ENCODE measurements at places on chromosomes 5 and 9.

GRCh38 chr5:107464416-107464815 is 206.3 kb downstream of the EFNA5 start:
- DNase-seq, result no peak
- H3K27ac ChIP-seq, result no peak overlapping the region
- no peaks in the 10 kb centered on the region for H3K4me1 ChIP-seq
- H3K27me3 ChIP-seq, result no peaks in the 10 kb centered on the region
- H3K4me3 ChIP-seq, result no peak overlapping the region

DNA sequence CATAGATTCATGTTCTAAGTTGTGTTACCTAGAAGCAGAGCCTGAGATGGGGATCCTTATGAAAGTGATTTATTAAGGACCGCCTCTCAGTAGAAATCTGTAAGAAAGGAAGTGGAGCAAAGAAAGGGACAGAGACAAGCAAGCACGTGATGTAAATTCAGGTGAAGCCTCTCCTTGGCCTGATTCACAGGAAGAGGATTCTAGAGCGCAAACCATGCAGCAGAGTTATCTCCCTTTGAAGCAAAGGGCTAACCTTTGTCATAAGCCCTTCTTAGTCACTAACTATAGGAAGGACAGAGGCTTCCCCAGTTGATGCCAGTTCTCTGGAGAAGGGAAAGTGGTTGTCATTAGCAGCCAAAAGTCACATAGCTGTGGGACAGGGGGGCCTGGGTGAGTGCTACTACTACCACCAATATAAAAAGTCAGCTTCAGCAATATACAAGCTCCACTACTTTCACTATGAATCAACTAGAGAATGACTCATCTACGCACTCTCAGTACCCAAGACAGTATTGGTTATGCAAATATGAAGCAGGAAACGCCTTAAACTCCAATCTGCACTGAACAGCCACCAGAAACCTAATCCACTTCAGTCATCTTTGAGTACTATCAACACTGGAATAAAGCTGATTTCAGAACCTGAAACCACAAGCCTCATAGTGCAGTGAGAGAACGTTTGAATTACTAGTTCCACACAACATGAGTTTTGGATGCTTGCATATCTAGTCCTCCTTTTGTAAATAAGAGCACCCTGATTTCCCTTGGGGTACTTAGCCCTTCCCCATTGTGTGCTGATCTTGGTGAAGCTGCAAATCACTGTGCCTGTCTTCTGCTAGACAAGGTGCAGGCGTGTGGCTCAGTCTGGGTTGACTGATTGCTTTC is 162.7 kb downstream of the ZNF608 start:
- H3K4me3 ChIP-seq, result no peak overlapping the region
- DNase-seq, result peak; percentile 96
- no peak overlapping the region for H3K27ac ChIP-seq
- H3K27me3 ChIP-seq, result no peaks in the 10 kb centered on the region
- H3K4me1 ChIP-seq, result peaks cover 8% of the 10 kb centered on the region

GRCh38 chr9:84121991-84122523 is 141.5 kb downstream of the RMI1 start:
- no peaks in the 10 kb centered on the region for H3K36me3 ChIP-seq
- DNase-seq, result no peak
- H3K27ac ChIP-seq, result no peak overlapping the region
- H3K27me3 ChIP-seq, result no peaks in the 10 kb centered on the region

- H3K27me3 ChIP-seq, result no peaks in the 10 kb centered on the region
- DNase-seq, result no peak
- no peak overlapping the region for H3K27ac ChIP-seq
- H3K4me1 ChIP-seq, result no peaks in the 10 kb centered on the region
- H3K4me3 ChIP-seq, result no peak overlapping the region
Measured at GRCh38 chr5:83871533-83872395, 151.1 kb upstream of the HAPLN1 start.

DNA sequence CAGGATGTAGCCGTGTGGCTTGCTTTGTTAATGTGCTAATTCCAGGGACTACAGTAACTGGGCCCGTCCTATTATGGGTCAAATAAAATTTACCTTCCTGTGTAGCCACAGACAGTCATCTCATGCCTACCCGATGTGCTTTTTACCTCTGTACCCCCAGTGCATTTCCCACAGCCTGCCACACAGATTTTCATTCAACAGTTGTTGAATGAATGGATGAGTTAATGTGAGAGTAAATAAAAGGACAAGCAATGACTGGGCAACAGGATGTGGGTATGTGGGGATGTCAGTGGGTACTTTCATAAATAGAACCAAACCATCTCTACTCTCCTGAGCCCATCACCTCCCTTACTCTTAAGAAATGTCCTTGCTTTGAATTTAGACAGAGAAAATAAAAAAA is 441.2 kb upstream of the ZNF462 start:
- no peaks in the 10 kb centered on the region for H3K36me3 ChIP-seq
- H3K27me3 ChIP-seq, result no peaks in the 10 kb centered on the region
- DNase-seq, result no peak
- no peak overlapping the region for H3K27ac ChIP-seq
- H3K4me1 ChIP-seq, result peaks cover 28% of the 10 kb centered on the region
- H3K4me3 ChIP-seq, result no peak overlapping the region

DNA sequence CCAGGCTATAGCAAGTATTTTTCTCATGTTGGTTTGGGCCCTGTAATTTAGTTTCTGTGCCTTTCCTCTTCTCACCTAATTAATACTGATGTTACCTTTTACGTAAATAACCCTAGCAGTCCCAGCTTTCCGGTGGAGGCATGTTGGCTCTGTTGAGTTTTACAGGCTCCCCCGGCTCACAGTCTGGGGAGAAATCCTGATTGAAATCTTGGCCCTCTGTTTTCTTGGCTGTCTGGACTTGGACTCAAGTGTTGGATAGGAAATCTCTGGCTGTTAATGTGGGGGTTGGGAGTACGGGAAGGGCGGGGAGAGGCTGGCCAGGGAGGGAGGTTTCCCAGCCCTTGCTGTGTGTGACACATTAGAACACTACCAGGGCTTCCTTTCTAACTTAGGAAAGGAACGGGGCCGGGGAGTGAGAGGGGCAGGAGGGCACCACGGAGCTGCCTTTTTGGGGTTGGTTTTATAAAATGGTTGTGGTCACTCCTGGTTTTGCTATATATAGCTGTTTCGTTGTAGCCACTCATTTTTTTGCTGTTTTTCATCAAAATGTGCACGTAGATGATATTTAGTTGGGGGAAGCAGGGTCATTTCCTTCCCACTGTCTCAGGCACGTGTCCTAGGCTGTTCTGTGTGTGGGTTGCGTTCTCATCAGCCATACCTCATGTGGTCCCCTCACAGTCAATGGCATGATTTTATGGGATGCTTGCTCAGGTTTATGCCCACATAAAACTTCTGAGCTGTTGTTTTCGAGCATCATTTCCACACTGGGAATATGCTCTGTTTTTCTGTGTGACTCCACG is 11.0 kb downstream of the TRIO start:
- H3K36me3 ChIP-seq, result no peaks in the 10 kb centered on the region
- no peak for DNase-seq
- H3K27ac ChIP-seq, result peak overlapping the region; percentile 38
- H3K4me1 ChIP-seq, result peaks cover 32% of the 10 kb centered on the region
- no peaks in the 10 kb centered on the region for H3K27me3 ChIP-seq
- H3K4me3 ChIP-seq, result no peak overlapping the region

GRCh38 chr9:117414220-117414905 is 494 bp downstream of the ASTN2 start:
- DNase-seq, result peak; percentile 23
- peaks cover 33% of the 10 kb centered on the region for H3K27me3 ChIP-seq
- H3K36me3 ChIP-seq, result no peaks in the 10 kb centered on the region
- H3K4me1 ChIP-seq, result no peaks in the 10 kb centered on the region
- no peak overlapping the region for H3K27ac ChIP-seq

DNA sequence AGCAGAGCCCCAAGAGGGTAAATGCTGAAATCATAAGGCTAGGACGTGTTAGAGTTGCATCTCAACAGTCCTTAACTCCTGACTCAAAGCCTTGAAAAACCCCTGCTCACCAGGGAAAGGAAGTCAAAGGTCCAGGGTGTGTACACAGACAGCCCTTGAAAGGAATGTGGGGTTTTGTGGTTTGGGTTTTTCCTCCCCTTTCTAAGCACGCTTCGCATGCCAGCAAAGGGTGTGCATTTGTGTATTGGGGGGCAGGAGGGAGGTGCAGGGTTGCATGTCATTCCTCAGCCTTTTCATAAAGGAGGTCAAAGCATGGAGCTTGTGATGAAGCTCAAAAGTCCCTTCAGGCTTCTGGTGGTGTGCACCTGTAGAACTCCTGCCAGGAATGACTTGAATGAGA is 17.3 kb upstream of the XPA start:
- DNase-seq, result peak; percentile 61
- peaks cover 14% of the 10 kb centered on the region for H3K4me1 ChIP-seq
- no peak overlapping the region for H3K4me3 ChIP-seq
- H3K27ac ChIP-seq, result no peak overlapping the region

DNA sequence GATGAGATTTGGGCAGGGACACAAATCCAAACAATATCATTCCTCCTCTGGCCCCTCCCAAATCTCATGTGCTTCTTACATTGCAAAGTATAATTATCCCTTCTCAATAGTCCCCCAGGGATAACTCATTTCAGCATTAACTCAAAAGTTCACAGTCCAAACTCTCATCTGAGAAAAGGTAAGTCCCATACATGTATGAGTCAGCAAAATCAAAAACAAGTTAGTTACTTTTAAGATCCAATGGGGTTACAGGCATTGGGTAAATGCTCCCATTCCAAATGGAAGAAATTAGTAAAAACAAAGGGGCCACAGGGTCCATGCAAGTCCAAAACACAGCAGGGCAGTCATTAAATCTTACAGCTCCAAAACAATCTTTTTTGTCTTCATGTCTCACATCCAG is 917.9 kb upstream of the CDH10 start:
- H3K4me1 ChIP-seq, result no peaks in the 10 kb centered on the region
- H3K36me3 ChIP-seq, result no peaks in the 10 kb centered on the region
- H3K4me3 ChIP-seq, result no peak overlapping the region
- no peaks in the 10 kb centered on the region for H3K27me3 ChIP-seq
- DNase-seq, result no peak

DNA sequence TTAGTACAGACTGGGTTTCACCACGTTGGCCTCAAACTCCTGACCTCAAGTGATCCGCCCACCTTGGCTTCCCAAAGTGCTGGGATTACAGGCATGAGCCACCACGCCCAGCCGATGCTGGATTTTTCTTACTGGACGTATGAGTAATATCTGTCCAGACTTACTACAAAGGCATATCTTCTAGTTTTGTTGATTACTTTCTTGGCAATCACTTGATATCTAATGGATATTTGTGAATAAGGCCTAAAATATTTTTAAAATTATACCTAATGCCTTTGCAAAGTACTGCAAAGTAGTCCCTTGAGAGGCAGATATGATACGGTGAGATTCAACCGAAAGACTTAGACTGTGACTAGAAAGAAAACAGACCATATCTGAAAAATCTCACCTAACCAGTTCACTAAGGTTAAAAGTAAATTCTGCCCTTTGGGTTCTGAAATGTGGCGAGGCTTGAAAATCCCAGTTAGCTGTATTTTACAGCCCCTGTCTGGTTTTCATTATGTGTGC is 152.1 kb downstream of the GNAQ start:
- H3K4me3 ChIP-seq, result no peak overlapping the region
- no peak for DNase-seq
- H3K27me3 ChIP-seq, result no peaks in the 10 kb centered on the region

GRCh38 chr5:133783481-133783880 is 171.1 kb upstream of the FSTL4 start:
- no peak overlapping the region for H3K4me3 ChIP-seq
- H3K4me1 ChIP-seq, result no peaks in the 10 kb centered on the region
- H3K36me3 ChIP-seq, result no peaks in the 10 kb centered on the region

DNA sequence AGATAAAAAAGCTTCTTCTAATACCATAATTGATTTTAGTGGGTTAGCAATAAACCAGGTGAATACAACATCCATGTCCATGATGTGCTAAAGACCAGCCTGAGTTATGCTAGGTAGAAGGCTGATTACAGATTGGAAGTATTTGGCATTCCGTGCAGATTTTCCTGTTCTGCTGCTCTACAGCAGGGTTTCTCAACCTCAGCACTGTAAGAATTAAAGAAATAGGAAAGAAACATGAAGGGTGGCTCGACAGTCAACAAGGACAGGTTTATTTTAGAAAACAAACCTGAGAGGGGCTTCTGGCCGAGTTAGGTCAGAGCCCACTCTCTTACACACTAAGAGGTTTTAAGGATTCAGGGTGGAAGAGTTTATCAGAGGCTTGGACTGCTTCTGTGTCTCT is 42.3 kb downstream of the ZFAND5 start:
- H3K4me3 ChIP-seq, result no peak overlapping the region
- H3K27me3 ChIP-seq, result no peaks in the 10 kb centered on the region
- H3K27ac ChIP-seq, result no peak overlapping the region
- DNase-seq, result no peak
- no peaks in the 10 kb centered on the region for H3K4me1 ChIP-seq

GRCh38 chr5:113378959-113379541 is 55.7 kb downstream of the TSSK1B start:
- no peaks in the 10 kb centered on the region for H3K36me3 ChIP-seq
- peak; percentile 70 for DNase-seq
- peaks cover 50% of the 10 kb centered on the region for H3K27me3 ChIP-seq

DNA sequence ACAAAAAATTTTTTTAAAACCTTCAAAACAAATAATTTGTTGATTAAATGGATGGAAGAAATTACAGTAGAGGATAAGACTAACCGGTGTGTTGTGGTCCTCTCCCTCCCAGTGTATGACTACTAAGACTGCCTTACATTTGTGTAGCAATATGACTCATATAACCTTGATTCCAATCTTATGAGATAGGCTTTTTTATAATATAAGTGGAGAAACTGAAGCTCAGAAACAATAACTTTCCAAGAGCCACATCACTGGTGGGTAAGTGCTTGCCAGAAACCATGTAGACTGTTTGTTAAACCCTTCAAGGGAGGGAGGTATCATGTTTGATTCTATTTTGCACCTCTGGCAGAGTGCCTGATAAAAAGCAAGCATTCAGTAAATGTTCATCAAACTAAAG is 47.5 kb downstream of the NLN start:
- H3K4me1 ChIP-seq, result no peaks in the 10 kb centered on the region
- no peak overlapping the region for H3K27ac ChIP-seq
- no peak overlapping the region for H3K4me3 ChIP-seq
- H3K27me3 ChIP-seq, result no peaks in the 10 kb centered on the region

GRCh38 chr9:91589101-91589553 is 165.5 kb upstream of the NFIL3 start:
- H3K27me3 ChIP-seq, result no peaks in the 10 kb centered on the region
- H3K4me3 ChIP-seq, result no peak overlapping the region
- no peaks in the 10 kb centered on the region for H3K4me1 ChIP-seq
- H3K27ac ChIP-seq, result no peak overlapping the region
- no peak for DNase-seq
- H3K36me3 ChIP-seq, result no peaks in the 10 kb centered on the region
